NCI-H2171 treated with DMSO at 0.1 percent for 48 hours (cell line): ENCODE measurements at places on chromosomes 4 and X.

DNA sequence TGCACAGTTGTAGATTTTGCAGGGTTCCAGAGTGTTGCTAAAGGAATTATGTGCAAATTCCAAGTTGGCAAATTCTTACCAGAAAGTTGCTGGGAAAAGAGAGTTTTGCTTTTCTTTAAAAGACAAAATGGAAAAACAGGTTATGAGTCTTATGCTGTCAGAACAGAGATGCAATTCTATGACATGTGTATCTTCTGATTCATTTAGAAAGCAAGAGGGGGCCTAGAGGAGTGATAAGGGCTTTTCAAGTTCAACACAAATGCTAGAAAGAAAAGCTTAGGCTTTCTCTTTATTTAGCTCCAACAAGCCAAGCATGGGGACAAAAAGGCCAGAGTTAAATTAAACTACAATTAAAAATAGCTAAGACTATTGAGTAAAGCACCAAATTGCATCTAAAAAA lies 72.4 kb upstream of the GATB start:
- no peak for DNase-seq

DNA sequence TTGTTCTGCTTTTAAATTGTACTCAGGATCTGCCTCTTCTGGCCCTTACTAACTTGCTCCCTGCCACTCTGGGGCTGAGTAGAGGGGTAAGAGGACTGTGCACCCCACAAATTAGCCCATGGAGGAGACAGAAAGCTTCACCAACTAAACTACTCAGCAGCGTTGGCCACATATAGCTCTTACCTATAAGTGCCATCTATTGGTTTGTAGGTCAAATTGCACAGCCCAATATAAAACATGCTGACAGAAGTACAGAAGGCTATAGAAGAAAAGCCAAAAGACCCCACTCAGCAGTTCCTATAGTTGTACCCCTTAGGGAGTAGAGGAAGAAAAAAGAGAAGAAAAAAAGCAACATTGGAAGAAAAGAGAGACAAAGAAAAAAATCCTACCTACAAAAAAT lies 341.2 kb upstream of the FMR1 start:
- no peak for DNase-seq

- DNase-seq: no peak
These were observed 653.9 kb upstream of the MAGEB2 start for GRCh38 chrX:29561417-29561816.

DNA sequence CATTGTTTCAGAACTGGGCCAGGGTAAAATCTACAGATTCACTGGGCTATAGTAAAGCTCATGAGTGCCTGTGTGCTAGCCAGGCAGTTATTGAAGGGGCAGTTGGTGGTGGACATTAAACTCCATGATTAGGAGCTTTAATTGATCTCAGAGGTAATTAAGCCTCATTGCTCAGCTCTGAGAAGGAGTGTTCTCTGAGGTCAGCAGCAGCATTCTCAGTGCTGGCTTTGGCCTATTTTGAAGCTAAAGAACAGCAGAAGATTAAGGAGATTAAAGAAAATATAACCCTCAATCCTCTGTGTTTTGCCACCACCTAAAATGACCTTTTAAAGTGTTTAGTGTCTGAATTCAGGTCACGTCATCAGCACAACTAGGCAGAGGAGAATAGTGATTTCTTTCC lies 42.5 kb downstream of the EGF start:
- DNase-seq: no peak

GRCh38 chr4:89899152-89899551 lies 4.5 kb downstream of the MMRN1 start:
- DNase-seq: no peak

GRCh38 chr4:6338175-6338950 lies 68.7 kb downstream of the WFS1 start:
- DNase-seq: no peak

GRCh38 chr4:137390707-137391106 lies 141.6 kb downstream of the PCDH18 start:
- DNase-seq: peak; percentile 19

- DNase-seq: no peak
These were observed 216.3 kb upstream of the SFRP2 start for GRCh38 chr4:154005171-154005520.

DNA sequence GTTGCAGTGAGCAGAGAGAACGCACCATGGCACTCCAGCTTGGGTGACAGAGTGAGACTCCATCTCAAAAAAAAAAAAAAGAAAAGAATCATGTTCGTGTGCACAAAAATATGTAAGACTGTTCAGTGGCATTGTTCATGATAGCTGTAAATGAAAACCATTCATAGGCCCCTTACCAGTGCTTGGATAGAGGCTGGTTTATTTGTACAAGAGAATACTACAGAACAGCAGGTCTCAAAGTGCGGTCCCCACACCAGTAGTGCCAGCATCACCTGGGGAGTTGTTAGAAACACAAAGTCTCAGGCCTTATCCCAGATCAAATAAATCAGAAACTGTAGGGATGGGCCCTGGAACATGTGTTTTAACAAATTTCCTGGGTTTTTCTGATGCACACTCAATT lies 12.7 kb upstream of the MRFAP1 start:
- no peak for DNase-seq

GRCh38 chr4:27861381-27861787 lies 1000.7 kb downstream of the STIM2 start:
- peak; percentile 0 for DNase-seq

- no peak for DNase-seq
These were observed 78.8 kb downstream of the DMD start for GRCh38 chrX:33132569-33132968.

DNA sequence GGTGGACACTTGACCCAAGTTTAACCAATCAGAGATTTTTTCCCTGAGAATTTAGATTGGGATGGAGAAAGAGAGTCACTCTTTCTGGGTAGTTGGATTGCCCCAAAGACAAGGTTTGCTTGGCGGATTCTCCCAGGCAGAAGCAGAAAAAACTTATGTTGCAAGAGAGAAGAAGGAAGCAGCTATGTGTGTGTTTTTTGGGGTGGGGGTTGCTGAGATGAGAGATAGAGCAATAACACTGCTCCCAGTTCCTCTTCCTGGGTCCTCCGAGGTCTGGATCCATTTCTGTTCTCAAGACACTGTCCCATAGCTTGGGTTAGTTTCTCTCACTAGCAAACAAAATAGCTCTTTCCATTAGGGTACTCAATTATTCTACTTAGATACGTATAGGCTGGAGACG lies 222.1 kb downstream of the STIM2 start:
- DNase-seq: no peak

GRCh38 chr4:165518024-165518616 lies 139.3 kb downstream of the CPE start:
- DNase-seq: no peak

- DNase-seq: no peak
These were observed 144.8 kb downstream of the TLL1 start for GRCh38 chr4:166017804-166018203.

DNA sequence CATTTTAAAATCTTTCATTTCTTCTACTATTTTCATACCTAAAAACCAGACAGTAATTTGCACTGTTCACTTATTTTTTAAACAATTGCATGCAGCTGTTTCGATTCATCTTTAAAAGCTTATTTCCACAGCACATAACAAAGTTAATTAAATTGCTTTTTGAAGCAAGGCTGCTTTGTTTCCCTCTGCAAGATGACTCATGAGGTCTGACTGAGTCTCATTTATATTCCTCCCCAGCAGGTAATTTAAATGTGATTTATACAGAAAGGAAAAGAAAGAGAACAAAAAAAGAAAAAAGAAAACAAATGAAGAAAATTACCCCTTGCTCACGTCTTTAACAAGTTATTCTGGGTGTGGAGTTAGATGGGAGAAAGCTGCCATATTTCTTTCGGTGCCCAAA lies 22.8 kb downstream of the VMA21 start:
- no peak for DNase-seq

DNA sequence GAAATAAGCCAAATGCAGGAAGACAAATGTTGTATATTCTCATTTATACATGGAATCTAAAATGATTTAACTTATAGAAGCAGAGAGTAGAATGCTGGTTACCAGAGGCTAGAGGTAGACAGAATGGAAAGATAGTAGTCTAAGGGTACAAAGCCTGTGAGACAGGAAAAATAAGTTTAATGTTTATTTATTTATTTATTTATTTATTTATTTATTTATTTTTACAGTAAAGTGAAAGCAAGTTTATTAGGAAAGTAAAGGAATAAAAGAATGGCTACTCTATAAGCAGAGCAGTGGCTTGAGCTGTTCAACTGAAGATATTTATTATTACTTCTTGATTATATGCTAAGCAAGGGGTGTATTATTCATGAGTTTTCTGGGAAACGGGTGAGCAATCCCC lies 203.2 kb downstream of the LAS1L start:
- no peak for DNase-seq

DNA sequence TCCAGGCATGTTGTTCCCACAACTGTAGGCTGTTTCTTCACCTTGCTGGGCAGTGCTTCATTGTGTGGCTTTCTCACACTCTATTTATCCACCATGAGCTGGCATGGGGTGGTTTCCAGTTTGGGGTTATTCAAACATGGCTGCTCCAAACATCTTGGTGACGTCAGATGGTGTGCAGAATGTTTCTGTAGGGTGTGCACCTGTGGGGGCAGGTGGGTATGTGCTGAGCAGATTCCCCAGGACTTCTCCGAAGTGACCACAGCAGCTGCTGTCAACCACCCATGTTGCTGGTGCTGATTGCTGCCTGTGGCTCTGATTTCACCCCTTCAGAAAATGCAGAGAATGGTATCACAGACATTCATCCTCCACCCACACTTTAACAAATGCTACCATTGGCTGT lies 5.0 kb upstream of the PSAPL1 start:
- DNase-seq: no peak

DNA sequence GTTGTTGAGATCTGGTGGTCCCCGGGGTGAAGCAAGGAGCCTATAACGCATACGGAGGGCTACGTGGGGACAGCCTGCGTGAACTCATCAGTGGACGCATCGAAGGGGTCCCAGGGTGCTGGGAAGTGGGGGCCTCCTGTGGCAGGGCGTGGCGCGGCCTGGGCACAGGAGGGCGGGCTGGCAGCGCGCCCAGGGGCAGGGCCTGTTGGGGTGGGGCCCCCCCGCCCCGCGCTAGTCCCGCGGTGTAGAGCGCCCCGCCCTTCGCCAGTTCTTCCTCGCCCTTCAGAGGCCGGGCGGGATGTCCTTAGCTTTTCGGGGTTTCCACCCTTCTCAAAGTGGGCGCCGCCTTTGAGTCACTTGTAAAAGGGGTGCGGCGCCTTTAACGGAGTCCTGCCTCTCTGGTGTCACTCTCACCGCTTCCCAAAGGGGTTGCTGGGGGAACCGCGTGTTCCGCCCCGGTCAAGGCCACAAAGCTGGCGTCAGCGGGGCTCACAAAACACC lies 632 bp downstream of the PLP2 start:
- DNase-seq: peak; percentile 57

- DNase-seq: no peak
These were observed 246.0 kb downstream of the EVC2 start for GRCh38 chr4:5462254-5462835.

GRCh38 chrX:68299898-68300297 lies 133.4 kb downstream of the OPHN1 start:
- no peak for DNase-seq

- DNase-seq: no peak
These were observed 24.7 kb downstream of the MAGEC1 start for GRCh38 chrX:141928432-141928831.

DNA sequence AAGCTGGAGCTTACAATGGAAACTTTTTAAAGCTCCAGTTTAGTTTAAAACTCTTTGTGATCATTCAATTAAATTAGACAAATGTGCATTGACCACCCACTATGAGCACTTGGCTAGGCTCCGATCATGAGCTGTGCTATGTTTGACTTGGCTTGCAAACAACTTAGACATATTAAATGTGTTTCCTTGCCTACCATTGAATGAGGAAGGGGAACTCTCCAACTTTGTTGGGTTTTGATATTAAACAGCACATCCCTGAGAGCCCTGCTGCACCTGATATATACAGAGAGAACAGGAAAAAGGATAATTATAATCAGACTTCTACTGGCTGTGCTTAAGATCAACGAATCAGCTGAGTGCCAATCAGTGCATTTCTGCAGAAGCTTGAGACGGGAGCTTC lies 71.4 kb upstream of the ADGRL3 start:
- DNase-seq: no peak

GRCh38 chrX:110989447-110989846 lies 106.5 kb upstream of the PAK3 start:
- DNase-seq: no peak

DNA sequence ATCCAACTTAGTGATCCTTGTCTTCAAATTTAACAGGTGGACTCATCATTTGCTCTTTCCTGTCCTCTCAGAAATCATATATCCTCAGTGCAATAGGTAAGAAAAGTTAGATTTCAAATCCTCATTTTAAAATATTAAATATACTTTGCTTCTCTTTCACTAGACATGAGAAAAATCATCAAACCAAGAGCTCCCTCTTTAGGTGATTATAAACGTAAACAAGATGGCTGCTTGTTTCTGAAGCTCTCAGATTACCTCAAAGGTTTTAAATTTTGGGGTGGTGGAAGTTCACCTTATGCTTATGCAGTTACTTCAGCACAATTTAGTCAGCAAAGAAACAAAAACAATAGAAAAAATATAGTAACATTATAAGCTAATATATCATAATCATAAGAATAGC lies 27.3 kb downstream of the CSN3 start:
- DNase-seq: peak; percentile 4

GRCh38 chr4:81351654-81352445 lies 119.9 kb downstream of the RASGEF1B start:
- DNase-seq: peak; percentile 53

- peak; percentile 13 for DNase-seq
These were observed 4.6 kb upstream of the MAD2L1 start for GRCh38 chr4:120071192-120071795.

GRCh38 chr4:825063-825970 lies 612 bp downstream of the CPLX1 start:
- no peak for DNase-seq

- no peak for DNase-seq
These were observed 46.1 kb downstream of the EVC start for GRCh38 chr4:5757091-5757490.

- DNase-seq: no peak
These were observed 272.5 kb upstream of the TRAM1L1 start for GRCh38 chr4:117357866-117358265.

DNA sequence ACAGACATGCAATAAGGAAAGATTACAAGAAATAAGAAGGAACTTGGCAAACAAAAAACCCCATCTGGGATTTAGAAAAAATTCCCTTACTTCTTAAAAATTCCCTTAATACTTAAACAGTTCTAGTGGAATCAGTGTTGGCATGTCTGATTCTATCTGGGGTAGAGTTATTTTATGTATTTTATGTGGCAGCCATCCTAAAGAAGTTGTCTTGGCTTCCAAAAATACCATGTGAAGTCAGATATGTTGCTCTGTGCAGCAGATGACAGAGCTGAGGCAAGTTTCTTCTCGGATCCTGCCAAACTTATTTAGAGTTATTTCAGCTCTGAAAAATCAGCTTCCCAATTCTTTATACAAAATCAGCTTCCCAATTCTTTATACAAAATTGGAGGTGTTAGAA lies 14.7 kb downstream of the YY2 start:
- no peak for DNase-seq

- DNase-seq: no peak
These were observed 15.7 kb upstream of the SLC10A4 start for GRCh38 chr4:48467442-48467841.

GRCh38 chr4:169492436-169493163 lies 119.8 kb downstream of the NEK1 start:
- peak; percentile 27 for DNase-seq

GRCh38 chr4:26782168-26782829 lies 78.3 kb upstream of the STIM2 start:
- no peak for DNase-seq
